ENCODE measurements at places on chromosomes 1 and 21. TPM values are rescaled to one million over a fixed set of nuclear protein-coding genes. Genes with fewer than 3 reads are reported as not detected.

DNA sequence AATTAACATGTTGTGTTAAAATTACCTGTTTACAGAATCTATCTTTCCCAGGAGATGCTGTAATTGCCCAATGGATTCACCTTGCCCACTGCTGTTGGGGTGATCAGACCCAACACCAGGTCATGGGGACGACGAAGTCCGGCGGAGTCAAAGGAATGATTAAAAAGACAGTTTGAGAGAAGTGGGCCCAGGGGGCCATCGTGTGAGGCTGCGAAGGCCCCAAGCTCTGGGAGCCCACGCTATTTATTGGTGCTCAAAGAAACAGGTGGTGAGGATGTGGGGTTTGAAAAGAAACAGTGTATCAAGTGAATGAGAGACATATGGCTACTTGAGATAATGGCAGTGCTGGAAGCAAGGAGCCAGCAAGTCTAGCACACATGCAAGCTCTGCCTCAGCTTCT, 16.3 kb upstream of the L1TD1 start:
- no peak overlapping the region for H3K4me3 ChIP-seq
- H3K27me3 ChIP-seq: no peaks in the 10 kb centered on the region

GRCh38 chr1:173661271-173661670, 8.4 kb downstream of the ANKRD45 start:
- H3K27me3 ChIP-seq: no peaks in the 10 kb centered on the region
- H3K27ac ChIP-seq: no peak overlapping the region
- DNase-seq: no peak
- H3K36me3 ChIP-seq: no peaks in the 10 kb centered on the region

GRCh38 chr1:3609769-3610526, 1.4 kb downstream of the MEGF6 start:
- H3K27ac ChIP-seq: no peak overlapping the region
- no peaks in the 10 kb centered on the region for H3K27me3 ChIP-seq
- no peak overlapping the region for H3K4me3 ChIP-seq

The CYP4A22 gene
- not detected for total RNA-seq

DNA sequence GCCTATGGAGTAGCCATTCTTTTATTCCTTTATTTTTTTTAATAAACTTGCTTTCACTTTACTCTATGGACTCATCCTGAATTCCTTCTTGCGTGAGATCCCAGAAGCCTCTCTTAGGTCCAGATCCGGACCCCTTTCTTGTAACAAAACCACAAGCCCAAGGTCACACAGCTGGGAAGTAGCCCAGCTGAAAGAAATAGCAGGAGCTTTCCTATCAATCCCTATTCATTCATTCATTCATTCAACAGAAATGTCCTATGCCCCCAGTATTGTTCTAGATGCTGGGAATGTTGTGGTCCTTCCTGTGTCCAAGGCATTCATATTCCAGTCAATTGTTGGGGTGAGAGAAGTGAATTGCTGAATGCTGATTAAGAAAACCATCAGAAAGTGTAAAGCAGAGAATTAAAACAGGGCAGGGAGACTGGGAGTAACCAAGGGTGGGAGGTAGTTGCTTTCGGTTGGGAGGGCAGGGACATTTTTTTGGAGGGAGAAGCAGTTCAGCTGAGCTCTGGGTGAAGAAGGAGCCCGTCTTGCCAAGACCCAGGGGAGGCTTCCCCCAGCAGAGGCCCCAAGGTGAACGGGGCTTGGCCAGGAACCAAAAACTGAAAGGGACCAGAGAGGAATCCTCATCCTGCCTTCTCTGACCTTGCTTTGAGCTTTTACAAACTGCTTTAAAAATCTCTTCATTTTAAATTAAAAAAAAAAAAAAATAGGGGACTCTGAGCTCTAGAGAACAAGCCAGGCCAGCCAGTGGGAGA, 10.8 kb downstream of the PLA2G2D start:
- H3K4me3 ChIP-seq: no peak overlapping the region
- no peak for DNase-seq
- no peak overlapping the region for H3K27ac ChIP-seq
- H3K36me3 ChIP-seq: no peaks in the 10 kb centered on the region
- no peaks in the 10 kb centered on the region for H3K4me1 ChIP-seq

DNA sequence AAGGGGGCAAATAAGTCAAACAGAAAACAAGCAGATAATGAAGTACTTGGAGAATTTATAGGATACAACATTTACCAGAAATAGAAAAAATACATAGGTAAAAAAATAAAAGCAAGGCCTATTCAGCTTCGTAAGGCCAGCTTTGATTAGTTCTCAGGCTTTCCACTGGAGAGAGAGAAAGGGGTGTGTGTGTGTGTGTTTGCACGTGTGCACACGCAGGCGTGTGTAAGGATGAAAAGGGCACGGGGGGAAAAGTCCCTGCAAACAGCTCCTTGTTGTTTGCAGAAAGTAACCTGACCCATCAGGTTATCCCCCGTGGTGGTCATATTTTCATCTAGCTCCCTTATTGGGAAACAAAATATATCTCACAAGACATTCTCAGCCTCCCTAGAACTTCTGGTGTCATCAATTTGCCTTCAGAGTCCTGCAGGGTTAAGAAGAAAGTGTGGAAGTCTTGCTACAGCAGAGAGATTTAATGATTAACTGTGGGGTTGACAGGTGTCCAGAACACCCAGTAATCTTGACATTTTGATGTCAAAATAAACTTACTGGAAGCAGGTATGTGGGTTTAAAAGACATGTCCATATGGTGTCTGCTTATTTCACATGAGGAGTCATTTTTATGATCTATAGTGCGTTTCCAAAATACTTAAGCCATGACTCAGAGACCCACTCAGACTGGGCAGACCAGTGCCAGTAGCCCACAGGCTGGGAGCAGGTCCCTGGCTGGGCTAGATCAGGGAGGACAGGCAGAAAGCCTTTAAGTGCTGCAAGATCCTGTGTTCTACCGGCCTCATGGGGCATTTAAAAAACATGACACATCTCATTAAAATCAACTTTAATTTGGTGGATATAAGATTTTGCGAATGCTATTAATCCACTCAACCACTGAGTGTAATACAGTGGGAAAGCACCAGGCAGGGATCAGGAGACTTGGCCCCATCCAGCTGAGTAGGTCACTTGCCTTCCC, 487.6 kb upstream of the CAMK1G start:
- no peak overlapping the region for H3K27ac ChIP-seq
- H3K4me3 ChIP-seq: no peak overlapping the region

GRCh38 chr1:17258758-17259130, 9.8 kb downstream of the PADI3 start:
- H3K27ac ChIP-seq: no peak overlapping the region
- no peaks in the 10 kb centered on the region for H3K27me3 ChIP-seq
- no peaks in the 10 kb centered on the region for H3K36me3 ChIP-seq
- H3K4me3 ChIP-seq: no peak overlapping the region

DNA sequence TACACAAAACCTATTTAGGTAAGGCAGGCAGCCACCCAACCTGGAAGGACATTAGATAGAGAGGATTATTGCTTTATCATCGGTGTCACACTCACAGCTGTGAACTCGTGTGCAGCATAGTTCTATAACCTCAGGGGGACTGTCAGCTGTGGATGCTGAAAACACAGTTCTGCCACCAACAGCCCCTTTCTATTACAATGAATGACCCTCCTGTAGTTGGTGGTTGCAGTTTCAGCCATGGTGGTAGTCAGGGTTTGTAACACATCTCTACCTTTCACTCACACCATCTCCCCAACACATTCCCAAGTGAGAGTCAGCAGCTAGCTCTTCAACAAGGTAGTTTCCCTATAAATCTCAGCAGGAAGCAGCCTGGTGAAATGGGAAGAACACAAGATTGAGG, 136.8 kb downstream of the ZC3H11B start:
- no peak overlapping the region for H3K4me3 ChIP-seq
- no peak overlapping the region for H3K27ac ChIP-seq
- H3K36me3 ChIP-seq: no peaks in the 10 kb centered on the region
- DNase-seq: no peak
- H3K27me3 ChIP-seq: no peaks in the 10 kb centered on the region
- no peaks in the 10 kb centered on the region for H3K4me1 ChIP-seq

The CFAP74 gene
- total RNA-seq: not detected

DNA sequence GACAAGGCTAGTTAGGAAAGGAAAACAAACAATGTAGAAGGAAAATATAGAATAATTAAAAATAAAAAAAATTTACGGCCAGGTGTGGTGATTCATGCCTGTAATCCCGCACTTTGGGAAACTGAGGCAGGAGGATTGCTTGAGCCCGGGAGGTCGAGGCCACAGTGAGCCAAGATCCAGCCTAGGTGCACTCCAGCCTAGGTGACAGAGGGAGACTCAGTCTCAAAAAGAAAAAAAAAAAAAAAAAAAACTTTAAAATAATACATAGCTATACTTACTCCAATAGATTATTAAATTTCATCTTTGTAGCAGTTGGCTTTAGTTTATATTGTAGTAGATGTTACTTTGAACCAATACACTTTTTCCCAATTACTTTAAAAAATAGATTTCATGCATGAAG, 32.0 kb downstream of the LIN9 start:
- no peak overlapping the region for H3K4me3 ChIP-seq
- DNase-seq: no peak
- no peaks in the 10 kb centered on the region for H3K36me3 ChIP-seq
- no peaks in the 10 kb centered on the region for H3K4me1 ChIP-seq
- no peaks in the 10 kb centered on the region for H3K27me3 ChIP-seq
- no peak overlapping the region for H3K27ac ChIP-seq

The SLFNL1 gene
- 0.10 TPM for total RNA-seq

- no peak for DNase-seq
- H3K4me1 ChIP-seq: no peaks in the 10 kb centered on the region
- H3K27me3 ChIP-seq: no peaks in the 10 kb centered on the region
These were observed 11.0 kb downstream of the UBL4B start for GRCh38 chr1:110123224-110123623.

- no peaks in the 10 kb centered on the region for H3K27me3 ChIP-seq
- 0 out of 2 replicates have a peak, but pooled peaks cover 3% of the 10 kb centered on the region for H3K4me1 ChIP-seq
- DNase-seq: no peak
- no peak overlapping the region for H3K4me3 ChIP-seq
- no peak overlapping the region for H3K27ac ChIP-seq
These were observed 11.2 kb downstream of the SHISA4 start for GRCh38 chr1:201899683-201900429.

DNA sequence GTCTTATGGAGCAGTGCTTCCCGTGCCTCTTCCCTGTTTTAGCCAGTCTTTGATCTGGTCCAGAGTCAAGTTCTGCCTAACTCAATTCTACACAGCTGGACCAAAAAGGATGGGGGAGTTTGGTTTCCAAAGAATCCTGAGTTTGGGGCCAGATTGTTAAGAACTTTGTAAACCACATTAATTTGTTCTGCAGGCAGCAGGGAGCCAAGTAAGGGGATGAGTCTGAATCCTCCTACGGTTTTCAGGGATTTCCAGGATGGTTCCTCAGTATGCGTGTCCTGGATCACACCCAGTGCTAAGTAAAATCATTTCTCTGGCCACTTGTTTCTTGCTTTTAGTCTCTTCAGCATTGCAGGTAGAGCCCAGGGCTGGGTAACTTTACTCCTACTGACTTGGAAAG, 26.1 kb upstream of the GJA5 start:
- DNase-seq: no peak
- H3K27me3 ChIP-seq: peaks cover 19% of the 10 kb centered on the region
- H3K27ac ChIP-seq: no peak overlapping the region
- H3K4me1 ChIP-seq: no peaks in the 10 kb centered on the region
- H3K4me3 ChIP-seq: no peak overlapping the region
- no peaks in the 10 kb centered on the region for H3K36me3 ChIP-seq

- H3K36me3 ChIP-seq: peaks cover 4% of the 10 kb centered on the region
- no peaks in the 10 kb centered on the region for H3K27me3 ChIP-seq
- H3K4me3 ChIP-seq: peak overlapping the region; percentile 75
- H3K27ac ChIP-seq: peak overlapping the region; percentile 92
- H3K4me1 ChIP-seq: peaks cover 22% of the 10 kb centered on the region
- DNase-seq: no peak
These were observed 678 bp downstream of the MCM3AP start for GRCh38 chr21:46284733-46285132.

DNA sequence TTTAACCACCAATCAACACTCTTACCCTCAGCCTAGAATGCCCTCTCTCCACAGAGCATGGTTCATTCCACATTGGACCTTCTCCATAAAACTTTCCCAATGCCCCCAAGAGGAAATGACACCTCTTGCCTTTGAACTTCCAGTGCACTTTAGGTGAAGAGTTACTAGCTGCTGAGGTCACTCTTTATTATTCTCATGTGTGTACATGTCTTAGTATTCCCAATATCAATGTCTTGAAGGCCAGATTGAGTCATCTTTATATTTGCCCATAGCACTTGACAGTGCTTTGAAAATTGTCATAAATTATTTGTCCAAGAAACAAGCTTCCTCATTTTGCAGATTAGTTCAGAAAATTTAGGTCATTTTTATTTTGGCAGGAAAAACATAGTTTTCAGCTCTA, 8.1 kb upstream of the DNASE2B start:
- no peaks in the 10 kb centered on the region for H3K27me3 ChIP-seq
- no peak for DNase-seq
- no peak overlapping the region for H3K27ac ChIP-seq
- H3K36me3 ChIP-seq: no peaks in the 10 kb centered on the region
- H3K4me3 ChIP-seq: no peak overlapping the region

The TMPRSS15 gene
- total RNA-seq: not detected

DNA sequence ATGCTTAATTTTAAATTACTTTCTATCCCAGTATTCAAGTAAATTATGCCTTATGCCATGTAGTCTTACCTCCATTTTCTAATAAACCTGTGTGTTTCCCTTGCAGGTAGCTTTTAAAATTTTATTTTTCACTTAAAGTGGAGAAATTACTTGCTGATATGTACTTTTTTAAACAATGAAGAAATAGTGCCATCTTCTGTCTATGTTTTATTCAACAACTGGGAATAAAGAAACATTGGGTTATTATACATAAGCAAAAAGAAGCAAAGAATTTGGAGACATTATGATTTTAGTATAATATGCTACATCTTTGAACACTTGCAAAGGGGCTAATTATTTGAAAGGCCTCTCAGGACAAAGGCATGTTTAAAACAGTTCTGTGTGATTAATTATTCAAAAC, 1912.9 kb downstream of the MRPL39 start:
- no peaks in the 10 kb centered on the region for H3K27me3 ChIP-seq
- no peak overlapping the region for H3K4me3 ChIP-seq
- no peak for DNase-seq
- no peak overlapping the region for H3K27ac ChIP-seq

DNA sequence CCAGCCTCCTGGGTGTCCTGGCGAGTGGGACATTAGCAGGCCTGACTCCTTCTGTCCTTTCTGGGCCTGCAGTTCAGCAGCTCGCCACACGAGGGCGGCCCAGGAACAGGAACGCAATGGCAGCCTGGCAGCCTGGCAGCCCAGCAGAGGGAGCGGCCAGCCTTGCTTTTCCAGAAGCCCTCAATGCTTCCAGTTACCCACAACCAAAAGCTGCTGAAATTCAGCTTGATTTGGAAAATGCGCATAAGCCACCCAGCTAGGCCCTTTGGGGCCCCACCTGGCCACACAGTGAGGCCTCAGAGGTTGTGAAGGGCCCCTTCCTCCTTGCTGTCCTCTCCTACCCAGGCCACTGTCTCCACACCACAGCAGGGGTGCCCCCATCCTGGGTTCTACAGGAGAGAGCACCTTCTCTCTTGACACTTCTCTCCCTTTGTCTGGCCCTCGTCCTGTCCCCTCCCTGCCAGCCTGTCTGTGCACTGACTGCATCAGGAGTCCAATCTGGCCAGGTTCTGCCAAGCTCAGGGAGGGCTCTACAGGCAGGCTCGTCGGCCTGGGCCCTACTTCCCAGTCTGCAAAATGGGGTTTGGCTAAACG, 103.4 kb upstream of the VAMP3 start:
- H3K27me3 ChIP-seq: no peaks in the 10 kb centered on the region
- no peak overlapping the region for H3K27ac ChIP-seq
- peak; percentile 51 for DNase-seq
- no peak overlapping the region for H3K4me3 ChIP-seq

The OR4F16 gene
- not detected for total RNA-seq

- no peaks in the 10 kb centered on the region for H3K36me3 ChIP-seq
- no peak for DNase-seq
- no peak overlapping the region for H3K27ac ChIP-seq
- H3K27me3 ChIP-seq: no peaks in the 10 kb centered on the region
- H3K4me1 ChIP-seq: no peaks in the 10 kb centered on the region
- H3K4me3 ChIP-seq: no peak overlapping the region
These were observed 61.5 kb downstream of the SLC37A1 start for GRCh38 chr21:42575111-42575510.
